ENCODE measurements at places on chromosomes 7 and 10. TPM values are rescaled to one million over a fixed set of nuclear protein-coding genes. Genes with fewer than 3 reads are reported as not detected.

The OR6B1 gene
- not detected for polyA plus RNA-seq

DNA sequence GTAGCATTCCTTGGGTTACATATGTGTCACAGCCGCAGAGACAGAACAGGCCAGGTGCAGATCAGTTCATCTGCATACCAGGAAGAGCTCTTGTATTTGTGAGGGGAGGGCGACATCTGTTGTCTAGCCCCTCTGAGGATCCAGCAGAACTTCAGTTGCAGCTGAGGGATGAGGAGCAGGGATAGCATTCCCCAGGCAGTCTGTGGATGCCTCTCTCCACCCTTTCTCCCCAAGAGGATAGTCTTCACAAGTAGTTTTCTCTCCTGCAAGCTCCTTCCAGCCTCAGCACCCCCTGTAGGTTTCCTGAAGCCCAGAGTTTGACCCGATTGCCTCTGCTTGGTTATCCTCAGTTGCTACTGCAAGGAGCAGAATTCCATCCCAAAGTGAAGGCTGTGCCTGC is 2.6 kb downstream of the SCD start:
- no peak for DNase-seq

- no peak for DNase-seq
These were observed 239.1 kb downstream of the EBF3 start for GRCh38 chr10:129725011-129725410.

- DNase-seq, result no peak
These were observed 33.3 kb upstream of the XPNPEP1 start for GRCh38 chr10:109956454-109957091.
